MCF 10A (cell line): ENCODE measurements at places on chromosomes 11 and 22. TPM values are rescaled to one million over a fixed set of nuclear protein-coding genes. Genes with fewer than 3 reads are reported as not detected.

DNA sequence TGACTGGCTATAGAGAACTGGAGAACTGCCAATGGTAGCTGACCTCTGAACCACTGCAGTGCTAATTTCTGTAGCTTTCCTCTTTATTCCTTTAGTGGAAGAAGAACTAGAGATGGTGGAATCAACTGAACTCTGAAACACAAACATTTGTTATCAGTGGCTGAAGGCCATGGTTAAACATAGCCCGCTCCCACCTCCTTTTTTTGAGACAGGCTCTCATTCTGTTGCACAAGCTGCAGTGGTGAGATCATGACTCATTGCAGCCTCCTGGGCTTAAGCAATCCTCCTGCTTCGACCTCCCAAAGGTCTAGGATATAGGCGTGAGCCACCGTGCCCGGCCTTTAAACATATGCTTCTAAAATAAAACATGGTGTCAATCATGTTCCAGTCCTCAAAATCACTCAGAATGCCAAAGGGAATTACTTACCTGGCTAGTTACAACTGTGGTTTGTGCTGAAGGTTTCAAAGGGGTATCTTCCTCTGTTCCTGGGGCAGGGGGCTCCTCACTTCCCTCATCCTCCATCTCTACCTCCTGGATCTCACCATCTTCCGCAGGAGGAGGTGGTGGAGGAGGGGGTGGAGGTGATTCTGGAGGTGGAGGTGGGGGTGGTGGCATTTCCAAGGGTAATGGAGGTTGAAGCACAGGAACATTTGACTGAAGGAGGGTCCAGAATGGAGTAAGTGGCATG is 9.0 kb upstream of the AGBL2 start:
- H3K4me3 ChIP-seq, result no peak overlapping the region
- peak; percentile 88 for DNase-seq
- peaks cover 8% of the 10 kb centered on the region for H3K4me1 ChIP-seq
- peak overlapping the region; percentile 74 for H3K27ac ChIP-seq
- H3K36me3 ChIP-seq, result peaks cover 100% of the 10 kb centered on the region

GRCh38 chr11:3092603-3093141 is 35.4 kb upstream of the CARS1 start:
- H3K27ac ChIP-seq, result no peak overlapping the region
- H3K4me3 ChIP-seq, result no peak overlapping the region
- H3K4me1 ChIP-seq, result peaks cover 27% of the 10 kb centered on the region
- H3K27me3 ChIP-seq, result no peaks in the 10 kb centered on the region
- DNase-seq, result no peak

DNA sequence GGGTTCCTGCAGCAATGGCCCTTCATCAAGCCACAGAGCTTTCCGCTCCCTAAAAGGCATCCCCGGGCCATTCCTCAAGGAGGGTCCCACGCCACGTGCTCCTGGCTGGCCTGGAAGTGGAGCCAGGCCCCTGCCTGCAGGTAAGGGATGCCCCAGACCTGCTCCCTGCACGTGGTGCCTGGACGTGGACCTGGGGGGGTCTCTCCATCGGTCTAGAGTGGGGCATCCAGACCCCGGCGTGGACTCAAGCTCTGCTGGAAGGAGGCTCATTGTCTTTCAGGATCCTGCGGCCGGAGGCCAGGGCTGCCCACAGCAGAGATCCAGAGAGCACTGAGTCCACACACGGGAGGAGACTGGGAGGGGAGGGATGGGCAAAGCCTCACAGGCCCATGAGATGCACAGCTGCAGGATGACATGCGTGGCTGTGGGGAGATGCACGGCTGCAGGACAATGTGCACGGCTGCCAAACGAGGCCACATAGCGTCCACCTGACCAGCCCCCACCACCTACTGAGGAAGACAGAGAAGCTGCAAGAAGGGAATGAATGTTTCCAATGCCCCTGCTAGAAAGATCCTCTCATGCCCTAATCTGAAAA is 236.7 kb downstream of the BRD1 start:
- DNase-seq, result no peak
- H3K4me3 ChIP-seq, result no peak overlapping the region
- no peaks in the 10 kb centered on the region for H3K4me1 ChIP-seq
- H3K27me3 ChIP-seq, result no peaks in the 10 kb centered on the region
- no peaks in the 10 kb centered on the region for H3K36me3 ChIP-seq

DNA sequence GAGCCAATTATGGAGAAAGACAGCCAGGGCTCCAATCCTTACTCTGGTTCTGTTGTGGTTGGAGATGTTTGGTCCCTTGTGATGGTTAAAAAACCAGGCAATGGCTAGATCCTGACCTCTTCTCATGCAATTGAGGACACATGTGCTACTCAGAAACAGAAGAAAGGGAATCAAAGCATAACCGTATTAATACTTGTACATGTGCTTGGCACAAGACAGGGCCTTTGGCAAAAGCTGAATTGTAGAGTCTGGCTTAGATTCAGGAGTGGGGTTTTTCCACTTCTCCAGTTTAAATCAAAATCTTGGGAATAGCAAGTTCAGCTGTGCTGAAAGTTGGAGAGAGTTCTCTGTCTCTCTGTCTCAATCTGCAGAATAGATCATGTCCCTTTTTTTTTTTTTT is 80.1 kb upstream of the E2F8 start:
- peaks cover 75% of the 10 kb centered on the region for H3K27me3 ChIP-seq
- H3K27ac ChIP-seq, result no peak overlapping the region
- H3K36me3 ChIP-seq, result no peaks in the 10 kb centered on the region
- no peak overlapping the region for H3K4me3 ChIP-seq
- DNase-seq, result no peak
- H3K4me1 ChIP-seq, result no peaks in the 10 kb centered on the region

ZNF202 gene
- 15.6 and 22.1 TPM in 2 replicates for total RNA-seq

APOL5 gene
- total RNA-seq, result not detected in 2 replicates

SLC25A18 gene
- total RNA-seq, result 0.15 and 0.35 TPM in 2 replicates
